ENCODE measurements at places on chromosomes 3 and 15.

DNA sequence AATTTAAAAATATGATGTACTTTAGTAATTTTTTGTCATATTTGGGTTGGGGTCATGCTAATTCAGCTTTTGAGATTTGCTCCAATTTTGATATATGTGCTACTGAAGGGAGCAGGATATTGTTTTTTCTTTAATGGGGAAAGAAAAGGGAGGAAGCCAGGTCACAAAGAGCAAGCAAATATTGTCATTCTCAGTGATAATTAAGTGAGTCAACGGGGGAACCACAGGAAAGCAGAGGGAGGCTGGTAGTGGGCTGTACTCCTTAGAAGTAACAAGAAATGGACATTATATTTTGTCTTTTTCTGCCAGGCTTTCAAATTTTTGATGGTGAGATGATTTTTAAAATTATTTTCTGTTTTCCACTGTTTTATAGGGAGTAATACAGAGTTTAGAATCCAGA, 45.6 kb upstream of the NMD3 start:
- DNase-seq: no peak

DNA sequence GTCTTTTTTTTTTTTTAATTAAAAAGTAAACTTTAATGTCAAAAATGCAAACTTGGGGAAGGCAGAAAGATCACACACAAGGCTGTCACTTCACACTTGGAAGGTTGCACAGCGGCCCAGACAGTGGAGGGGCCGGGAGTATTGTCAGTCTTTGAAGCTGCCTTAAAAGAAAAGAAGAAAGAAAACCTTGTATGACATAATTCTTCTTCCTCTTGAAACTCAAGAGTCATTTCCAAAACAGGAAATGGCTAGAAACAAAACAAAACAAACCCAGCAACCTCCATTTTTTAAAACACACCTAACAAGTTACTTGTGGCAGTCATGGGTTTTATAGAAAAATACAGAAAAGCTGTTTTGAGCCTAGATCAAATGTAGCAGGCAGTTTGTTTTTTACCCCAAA, 68.1 kb upstream of the MAGI1 start:
- no peak for DNase-seq

DNA sequence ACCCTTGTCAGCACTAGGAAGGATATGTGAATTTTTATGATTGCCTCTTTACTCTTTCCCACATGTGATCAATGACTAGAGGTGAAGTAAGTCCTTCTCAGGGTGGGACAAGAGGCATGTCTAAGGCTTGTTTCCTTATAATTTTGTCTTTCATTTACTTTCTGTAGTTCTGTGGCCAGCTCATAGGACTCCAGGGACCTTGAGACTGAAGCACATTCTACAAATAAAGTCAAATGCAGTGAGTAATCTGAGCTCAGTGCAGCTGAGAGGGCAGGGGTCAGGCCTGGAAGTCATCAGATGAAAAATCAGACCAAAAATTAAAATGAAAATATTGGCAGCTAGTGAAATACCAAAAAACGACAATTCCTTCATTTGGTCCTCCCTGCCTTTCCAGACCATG, 424.7 kb upstream of the THBS1 start:
- DNase-seq: no peak

- no peak for DNase-seq
Observed at GRCh38 chr3:43330981-43331380, 44.6 kb downstream of the SNRK start.

GRCh38 chr15:63362885-63363284, 18.8 kb downstream of the CA12 start:
- DNase-seq: no peak

DNA sequence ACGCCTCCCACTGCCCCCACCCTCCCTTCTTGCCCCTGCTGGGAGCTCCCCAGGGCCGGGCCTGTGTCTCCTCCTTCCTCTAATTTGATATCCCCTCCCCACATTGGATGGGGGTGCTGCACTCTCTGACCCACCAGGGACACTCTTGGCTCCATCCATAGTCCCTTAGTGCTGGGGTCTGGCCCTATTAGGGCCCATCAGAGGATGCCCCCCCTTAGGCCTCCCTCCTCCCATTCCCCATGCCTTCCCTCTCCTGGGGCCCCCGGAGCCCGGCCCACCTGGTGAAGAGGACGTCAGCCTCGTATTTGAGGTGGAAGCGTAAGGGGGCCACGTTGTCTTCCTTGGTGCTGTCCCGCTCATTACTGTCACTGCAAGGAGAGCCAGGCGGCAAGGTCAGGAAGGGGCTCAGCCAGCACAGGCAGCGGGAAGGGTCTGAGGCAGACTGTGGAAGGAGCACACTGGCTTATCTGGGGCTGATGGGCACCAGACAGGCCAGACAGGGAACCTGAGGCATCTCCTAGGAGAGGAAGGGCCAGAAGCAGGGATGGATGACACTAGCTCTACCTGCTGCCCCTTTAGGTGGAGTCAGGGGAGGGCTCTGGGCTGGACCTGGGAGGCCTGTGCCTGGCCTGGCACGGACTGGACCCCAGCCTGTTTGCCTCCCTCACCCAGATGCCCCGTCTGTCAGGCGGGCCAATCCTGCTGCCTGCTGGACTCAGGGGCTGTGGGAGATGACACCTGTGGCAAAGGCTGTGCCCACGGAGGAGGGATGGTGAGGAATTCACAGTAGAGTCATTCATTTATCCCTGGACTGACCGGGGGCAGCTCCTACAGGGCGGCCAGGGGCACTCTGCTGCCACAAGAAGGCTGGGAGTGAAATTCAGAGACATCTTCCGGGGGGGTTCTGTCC, 36.2 kb downstream of the FEM1B start:
- DNase-seq: no peak

DNA sequence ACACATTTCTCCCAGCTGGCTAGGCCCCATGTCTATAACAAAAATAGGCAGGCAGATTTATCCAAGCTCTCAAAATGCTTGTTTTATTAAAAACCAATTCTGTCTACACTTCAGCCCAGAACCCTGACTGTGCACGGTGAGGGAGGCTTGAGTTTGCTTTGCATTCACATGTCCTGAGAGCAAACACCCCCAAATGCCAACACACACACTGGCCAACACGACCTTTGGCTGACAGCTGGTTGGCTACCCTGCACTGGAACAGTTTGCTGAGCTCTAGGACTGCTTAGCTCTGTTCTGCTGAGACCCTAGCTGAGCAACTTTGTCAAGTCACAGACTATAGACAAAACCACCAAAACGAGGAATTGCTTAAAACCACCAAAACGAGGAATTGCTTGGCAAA, 3.6 kb downstream of the STIMATE start:
- no peak for DNase-seq

DNA sequence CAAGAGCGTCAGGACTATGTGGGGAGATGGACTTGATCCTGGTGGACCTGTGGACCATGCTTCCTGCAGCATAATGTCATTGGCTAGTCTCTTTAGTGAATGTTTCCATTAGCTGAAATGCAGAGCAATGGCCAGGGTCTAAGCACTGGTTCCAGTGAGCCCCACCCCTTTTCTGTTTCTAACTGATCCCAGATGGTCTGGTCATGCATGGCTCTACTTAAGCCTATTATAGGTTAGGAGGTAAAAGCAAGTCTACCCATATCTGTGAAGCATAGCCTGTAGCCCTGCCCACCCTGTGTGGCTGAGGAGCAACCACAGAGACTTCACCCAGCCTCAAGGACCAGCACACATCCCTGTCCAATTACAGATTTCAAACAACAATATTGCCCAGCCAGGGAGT, 419.2 kb downstream of the ZNF385D start:
- DNase-seq: no peak

GRCh38 chr15:70575231-70576226, 187.8 kb downstream of the UACA start:
- no peak for DNase-seq

Data from MCF 10A (cell line).